Muscle of arm (tissue), 14 donors: ENCODE measurements at places on chromosomes 12 and 14. TPM values are rescaled to one million over a fixed set of nuclear protein-coding genes. Genes with fewer than 3 reads are reported as not detected.

Gene SLC39A9
- 27.0 TPM for polyA plus RNA-seq

Gene RALGAPA1
- 28.9 TPM for polyA plus RNA-seq

Gene MORN3
- polyA plus RNA-seq = 0.84 TPM

Gene NTS
- 9.3 TPM for polyA plus RNA-seq

Gene FERMT2
- 116 TPM for polyA plus RNA-seq
